ENCODE measurements at places on chromosomes 6 and 20.

GRCh38 chr6:34301408-34301807, 52.6 kb upstream of the SMIM29 start:
- no peak for DNase-seq

DNA sequence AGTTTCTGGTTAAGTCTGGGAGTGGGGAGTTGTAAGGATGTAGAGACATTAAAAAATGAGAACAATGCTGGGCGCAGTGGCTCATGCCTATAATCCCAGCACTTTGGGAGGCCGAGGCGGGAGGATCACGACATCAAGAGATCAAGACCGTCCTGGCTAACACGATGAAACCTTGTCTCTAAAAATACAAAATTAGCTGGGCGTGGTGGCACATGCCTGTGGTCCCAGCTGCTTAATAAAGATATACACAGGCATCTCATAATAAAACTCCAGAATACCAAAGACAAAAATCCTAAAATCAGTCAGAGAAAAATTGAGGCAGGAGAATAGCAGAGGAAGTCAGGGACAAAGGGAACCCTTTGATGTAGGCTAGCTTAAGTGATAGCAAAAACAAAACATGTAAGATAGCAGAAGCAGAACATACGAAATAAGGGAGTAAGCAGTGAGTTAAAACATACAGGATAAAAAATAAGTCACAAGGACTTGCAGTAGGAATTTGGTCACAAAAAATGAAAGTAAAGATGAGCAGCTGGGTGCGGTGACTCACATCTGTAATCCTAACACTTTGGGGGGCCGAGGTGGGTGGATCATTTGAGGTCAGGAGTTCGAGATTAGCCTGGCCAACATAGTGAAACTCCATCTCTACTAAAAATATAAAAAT, 23.6 kb downstream of the DDX43 start:
- no peak for DNase-seq

- peak; percentile 89 for DNase-seq
Measured at GRCh38 chr6:12008366-12009179, 3.5 kb upstream of the HIVEP1 start.

DNA sequence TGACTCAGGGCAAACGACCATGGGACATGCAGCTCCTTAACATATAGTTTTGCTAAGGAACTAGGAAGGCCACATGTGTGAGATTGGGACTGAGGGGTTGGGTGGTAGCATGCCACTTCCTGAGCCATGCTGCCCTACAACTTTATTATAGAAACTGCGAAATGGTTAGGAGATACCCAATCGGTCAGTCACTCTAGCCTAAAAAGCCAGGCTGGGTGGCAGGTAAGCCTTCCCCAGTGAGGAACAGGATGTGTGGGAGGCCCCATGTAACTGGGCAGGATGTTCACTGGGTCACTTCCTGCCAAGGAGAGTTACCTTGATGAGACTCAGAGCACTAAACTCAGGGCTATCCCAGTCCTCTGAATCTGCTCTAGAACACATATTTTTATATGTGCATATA, 123.5 kb downstream of the MAP3K7 start:
- no peak for DNase-seq

GRCh38 chr6:160124007-160124406, 2.4 kb downstream of the SLC22A1 start:
- DNase-seq, result no peak

- DNase-seq, result no peak
Measured at GRCh38 chr20:1932971-1933370, 37.8 kb downstream of the SIRPA start.

- no peak for DNase-seq
Measured at GRCh38 chr6:157236040-157236725, 87.1 kb downstream of the TMEM242 start.

DNA sequence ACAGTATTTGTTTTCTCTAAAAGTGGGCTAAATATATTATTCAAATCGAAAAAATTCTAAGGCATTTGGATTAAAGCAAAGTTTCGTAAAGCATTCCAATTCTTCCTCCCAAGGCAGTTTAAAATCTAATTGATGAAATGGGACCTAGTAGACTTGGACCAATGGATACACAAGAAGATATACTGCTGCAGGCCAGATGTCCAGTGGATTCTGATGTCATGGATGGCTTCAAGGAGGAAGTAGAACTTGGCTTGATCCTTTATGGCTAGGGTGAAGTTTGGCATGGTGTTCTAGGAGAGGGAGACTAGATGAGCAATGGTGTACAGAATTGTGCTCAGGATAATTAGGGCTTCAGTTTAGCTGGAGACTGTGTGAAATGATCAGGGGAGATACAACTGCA, 559.5 kb upstream of the MMS22L start:
- DNase-seq, result no peak

GRCh38 chr6:101544286-101544685, 150.8 kb downstream of the GRIK2 start:
- DNase-seq, result no peak

GRCh38 chr6:119076576-119077390, 1.7 kb downstream of the FAM184A start:
- DNase-seq, result no peak

GRCh38 chr6:168537540-168537884, 96.5 kb downstream of the SMOC2 start:
- no peak for DNase-seq

DNA sequence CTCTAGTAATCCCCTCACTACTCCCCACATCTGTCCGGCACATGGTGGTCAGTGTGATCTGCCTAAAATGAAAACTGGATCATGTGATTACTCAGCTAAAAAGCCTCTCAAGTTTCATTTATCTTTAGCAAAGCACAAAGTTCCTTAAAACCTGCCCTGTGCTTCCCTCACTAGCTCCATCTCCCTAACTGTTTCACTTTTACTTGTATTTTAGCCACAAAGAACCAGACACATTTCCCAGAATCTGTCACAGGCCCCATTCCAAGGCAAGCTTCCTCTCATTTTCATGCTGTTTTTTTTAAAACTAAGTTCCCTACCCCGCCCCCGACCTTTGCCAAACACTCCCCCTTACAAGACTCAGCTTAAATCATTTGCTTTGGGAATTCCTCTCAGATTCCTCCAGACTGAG, 8.9 kb upstream of the IGF2R start:
- no peak for DNase-seq

- no peak for DNase-seq
Measured at GRCh38 chr6:6760002-6760401, 171.5 kb downstream of the LY86 start.

DNA sequence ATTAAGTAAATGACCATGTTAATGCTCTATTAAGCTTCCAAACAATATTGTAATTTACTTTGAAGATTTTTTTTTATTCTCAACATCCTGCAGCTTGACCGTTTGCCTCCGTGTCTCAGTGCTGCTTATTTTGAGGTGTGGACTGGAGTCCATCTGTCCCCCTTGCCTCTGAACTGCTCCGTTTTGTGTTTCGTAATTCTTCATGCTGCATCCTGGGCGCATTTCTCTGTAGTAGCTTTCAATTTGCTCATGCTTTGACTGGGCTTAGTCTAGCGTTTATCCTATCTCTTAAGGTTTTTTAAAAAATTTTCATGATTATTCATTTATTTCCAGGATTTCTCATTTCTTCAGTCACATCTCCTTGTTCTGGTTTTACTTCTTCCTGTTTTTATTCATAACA, 37.8 kb downstream of the PTPN1 start:
- no peak for DNase-seq

All from lower lobe of right lung (tissue), 2 donors.